ENCODE measurements at places on chromosomes 4 and X.

GRCh38 chr4:20445933-20446723, 194.4 kb downstream of the SLIT2 start:
- no peak for DNase-seq

GRCh38 chrX:73765776-73766430, 202.9 kb downstream of the CHIC1 start:
- DNase-seq, result no peak

DNA sequence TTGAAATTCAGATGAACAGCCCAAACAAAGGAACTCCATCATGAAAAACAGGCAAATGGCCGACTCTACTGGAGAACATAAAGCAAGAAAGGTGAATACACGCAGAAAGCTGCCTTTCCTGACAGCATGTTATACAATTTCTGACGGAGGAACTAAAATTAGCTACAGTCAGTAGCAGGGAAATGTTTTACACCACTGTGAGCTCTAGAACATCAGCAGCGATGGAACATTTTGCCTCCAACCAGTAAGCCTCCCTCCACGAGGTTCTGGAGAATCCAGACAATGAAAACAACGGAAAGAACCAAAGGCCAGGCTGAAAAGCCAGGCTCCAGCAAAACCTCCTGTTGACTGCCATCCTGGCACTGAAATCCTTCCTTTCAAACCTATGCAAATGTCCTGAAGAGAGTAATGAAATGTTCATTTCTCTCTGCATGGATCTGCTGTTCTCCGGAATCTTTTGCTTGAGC, 78.9 kb downstream of the IRF2 start:
- no peak for DNase-seq

- no peak for DNase-seq
Measured at GRCh38 chr4:173405840-173406606, 7.1 kb upstream of the SCRG1 start.

- DNase-seq, result no peak
Measured at GRCh38 chrX:131521824-131522223, 22.1 kb upstream of the OR13H1 start.

GRCh38 chrX:72367516-72367915, 61.8 kb upstream of the CITED1 start:
- DNase-seq, result no peak

DNA sequence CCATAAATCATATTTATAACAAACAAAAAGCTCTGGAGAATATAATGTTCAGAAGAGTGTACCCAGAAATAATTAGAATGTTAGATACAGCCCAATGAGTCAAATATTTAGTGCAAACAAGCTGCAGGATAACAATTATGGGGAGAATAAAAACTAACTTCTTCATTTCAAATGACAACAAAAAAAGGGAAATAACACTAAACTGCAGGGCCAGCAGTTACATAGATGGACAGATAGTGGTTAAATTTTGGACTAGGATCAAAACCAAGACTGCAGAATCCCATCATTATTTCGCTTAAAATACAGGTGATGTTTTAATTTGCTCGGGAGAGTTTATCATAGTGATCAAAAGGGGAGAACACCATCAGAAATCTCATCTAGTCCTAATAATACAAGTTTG, 617 bp upstream of the GPR34 start:
- DNase-seq, result no peak

DNA sequence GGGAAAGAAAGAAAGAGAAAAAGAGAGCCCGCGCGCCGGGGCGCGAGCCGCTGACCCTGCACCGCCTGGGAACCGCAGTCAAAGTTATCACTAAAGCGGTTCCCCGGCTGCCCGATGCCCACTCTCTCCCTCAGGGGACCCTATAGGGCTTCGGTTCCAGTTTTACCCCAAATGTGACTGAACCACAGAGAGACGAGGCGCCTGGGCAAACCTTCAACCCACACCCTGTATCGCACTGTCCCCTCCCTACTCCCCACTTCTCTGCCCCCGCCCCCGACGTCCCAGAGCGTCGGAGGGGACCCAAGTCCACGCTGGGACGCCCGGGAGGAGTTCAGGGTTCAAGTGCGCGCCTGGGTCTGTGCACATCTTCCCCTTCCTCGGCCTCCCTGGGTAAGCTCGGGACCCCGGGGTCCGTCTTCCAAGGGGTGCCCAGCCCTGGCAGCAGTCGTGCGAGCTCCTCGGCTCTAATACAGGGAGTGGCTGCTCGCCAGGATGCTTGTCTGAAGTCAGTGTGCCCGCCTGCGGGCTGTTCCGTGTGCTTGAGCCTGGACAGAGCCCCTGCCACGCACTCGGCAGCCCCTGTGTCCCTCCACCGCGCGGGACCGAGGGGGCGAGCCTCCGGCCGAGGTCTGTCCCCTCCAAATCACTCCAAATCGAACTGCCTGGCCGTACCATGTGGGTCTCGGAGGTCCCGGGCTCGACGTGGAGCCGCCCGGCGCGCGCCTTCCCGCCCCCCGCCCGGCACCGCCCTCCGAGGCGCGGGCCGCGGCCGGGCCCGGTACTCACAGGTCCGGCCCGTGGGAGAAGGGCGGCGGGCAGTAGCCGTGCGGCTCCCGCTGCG, 960 bp downstream of the TRPC3 start:
- no peak for DNase-seq

DNA sequence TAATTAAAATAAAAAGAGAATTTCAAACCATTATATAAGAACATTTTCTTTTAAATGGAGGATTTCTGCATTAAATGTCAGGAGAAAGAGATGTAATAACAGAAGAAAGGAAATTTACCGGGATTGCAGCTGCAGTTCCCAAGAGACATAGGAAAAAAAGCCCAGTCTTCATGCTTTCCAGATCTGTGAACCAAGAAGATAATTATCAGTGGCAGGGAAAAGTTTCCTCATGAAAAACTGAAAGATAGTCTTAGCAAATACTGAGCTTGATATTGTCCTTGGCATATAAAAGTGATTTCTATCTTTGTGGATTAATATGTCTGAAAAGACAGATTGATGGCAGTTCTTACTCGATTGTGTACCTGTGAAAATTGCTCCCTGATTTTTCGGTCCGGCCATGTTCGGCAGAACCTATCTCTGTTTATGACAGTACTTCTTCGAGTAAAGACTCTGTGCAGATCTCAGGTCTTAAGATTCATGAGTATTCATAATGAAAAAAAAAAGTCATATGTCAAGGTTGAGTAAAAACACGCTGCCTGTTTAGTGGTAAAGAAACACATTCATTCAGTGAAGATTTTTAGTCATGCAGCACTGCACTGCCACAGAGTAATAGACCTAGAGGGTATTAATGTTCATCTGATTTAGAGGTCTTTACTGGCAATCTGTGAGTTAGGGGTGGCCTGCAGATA, 29.6 kb downstream of the SPARCL1 start:
- DNase-seq, result no peak

DNA sequence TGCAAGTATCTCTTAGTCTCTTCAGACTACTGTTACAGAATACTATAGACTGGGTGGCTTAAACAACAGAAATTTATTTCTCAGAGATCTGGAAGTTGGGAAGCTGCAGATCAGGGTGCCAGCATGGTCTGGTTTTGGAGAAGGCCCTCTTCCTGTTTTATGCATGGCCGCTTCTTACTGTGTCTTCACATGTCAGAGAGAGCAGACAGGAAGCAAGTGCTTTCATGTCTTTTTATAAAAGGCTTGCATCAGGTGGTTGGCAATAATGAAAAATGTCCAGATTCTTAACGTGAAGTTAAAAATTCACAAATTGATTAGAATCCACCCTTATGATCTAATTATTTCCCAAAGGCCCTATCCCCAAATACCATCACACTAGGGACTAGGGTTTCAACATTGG, 284.9 kb downstream of the RPA4 start:
- DNase-seq, result no peak

DNA sequence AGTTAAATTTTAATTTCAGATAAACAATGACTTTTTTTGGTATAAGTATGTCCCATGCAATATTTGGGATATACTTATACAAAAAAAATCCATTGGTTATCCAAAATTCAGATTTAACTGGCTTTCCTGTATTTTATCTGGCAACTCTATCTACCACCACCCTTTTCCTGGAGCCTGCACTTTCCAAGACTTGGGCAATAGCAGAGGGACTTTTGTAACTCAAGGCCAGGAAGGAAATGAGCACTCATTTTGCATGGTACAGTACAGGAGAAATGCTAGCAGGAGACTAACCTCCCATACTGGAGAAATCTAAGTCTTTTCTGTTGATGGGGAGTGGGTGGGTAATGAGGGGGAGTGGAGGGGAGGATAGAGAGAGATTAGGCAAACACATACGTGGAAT, 37.7 kb upstream of the PLAC1 start:
- DNase-seq, result no peak

DNA sequence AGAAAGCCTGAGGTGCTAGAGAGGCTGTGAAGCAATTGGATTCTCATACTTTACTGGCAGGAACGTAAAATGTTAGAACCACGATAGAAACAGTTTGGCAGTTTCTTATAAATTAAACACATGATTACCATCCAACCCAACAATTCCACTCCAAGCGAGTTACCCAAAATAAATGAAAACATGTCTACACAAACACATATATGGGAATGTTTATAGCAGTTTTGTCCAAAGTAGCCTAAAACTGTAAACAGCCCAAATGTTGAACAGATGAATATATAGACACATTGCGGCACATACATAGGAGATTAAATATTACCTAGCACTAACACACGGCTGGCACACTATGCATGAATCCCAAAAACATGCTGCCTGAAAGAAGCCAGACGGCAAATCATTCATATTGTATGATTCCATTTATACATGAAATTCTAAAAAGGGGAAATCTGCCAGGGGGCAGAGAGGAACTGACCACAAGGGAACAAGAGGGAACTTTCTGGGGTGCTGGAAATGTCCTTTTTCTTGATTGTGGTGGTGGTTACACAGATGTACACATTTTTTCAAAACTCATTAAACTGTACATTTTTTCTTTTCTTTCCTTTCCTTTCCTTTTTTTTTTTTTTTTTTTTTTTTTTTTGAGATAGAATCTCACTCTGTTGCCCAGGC, 50.4 kb upstream of the SLC25A4 start:
- DNase-seq, result no peak

DNA sequence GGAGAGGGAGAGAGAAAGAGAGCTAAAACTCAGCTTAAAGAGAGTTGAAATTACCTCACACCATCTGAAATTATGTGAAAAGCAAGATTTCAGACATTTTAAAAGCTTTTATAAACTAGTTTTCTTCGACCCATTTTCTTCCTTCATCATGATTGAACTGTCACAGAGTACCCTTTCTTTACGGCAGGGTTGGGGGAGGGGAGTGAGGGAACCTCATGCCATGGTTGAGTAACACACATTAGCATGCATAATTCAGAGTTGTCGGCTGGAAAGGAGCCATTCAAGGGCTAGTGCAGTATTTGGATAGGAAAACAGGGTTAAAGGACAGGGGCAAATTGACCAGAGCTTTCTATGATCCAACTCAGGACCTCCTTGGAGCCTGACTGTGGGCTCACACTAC, 46.2 kb downstream of the PCDH19 start:
- DNase-seq, result no peak

GRCh38 chrX:119763836-119764387, 5.5 kb downstream of the SOWAHD start:
- no peak for DNase-seq

DNA sequence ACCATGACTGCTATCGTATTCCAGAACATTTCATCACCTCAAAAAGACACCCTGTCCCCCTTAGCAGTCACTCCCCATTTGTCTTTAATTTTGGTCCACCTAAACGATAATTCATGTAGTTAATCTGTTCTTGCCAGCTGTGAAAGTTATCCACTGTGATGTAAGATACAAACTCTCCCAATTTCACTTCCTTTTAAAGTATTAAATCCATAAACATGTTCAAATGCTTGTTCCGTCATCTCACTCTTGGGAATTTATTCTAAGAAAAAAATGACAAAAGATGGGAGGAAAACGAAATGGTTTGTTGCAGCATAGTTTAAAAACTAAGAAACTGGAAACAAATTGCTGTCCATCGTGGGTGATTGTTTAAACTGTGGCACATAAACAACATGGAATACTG, 53.7 kb upstream of the IRF2 start:
- DNase-seq, result no peak

DNA sequence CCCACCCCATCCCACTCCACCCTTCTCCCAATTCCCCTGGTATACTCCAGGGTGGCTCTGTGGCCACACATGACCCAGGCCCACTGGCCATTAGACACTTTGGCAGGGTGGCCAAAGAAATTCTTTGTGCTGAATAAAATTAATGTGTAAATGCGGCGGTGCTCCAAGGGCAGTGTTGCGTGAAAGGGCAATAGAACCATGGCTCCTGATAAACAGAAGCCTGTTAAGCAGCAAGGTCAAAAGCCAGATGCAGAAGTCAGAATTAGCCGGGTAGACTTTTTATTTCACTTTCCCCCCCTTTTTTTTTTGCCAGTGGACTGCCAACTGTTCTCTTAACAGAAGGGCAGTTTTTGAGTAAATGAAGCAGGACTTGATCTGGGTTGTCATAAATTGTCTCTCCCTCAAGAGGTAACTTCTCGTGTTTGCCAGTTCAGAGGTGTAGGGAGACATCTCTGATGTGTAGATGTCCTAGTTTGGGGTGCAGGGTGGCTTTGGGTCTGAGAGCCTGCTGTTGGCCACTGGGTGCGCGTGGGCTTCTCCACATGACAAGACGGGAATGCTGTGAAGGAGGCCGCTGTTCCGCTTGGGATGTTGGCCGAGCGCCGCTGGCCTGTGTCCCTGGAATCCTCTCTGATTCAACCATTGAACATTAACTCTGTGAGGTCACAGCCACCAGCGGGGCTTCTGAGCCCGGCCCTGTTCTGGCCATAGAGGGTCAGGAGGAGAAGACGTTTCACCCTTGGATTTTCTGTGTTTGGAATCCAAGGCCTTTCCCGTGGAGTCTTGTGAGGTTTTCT, 139.5 kb downstream of the TBL1X start:
- DNase-seq, result no peak

DNA sequence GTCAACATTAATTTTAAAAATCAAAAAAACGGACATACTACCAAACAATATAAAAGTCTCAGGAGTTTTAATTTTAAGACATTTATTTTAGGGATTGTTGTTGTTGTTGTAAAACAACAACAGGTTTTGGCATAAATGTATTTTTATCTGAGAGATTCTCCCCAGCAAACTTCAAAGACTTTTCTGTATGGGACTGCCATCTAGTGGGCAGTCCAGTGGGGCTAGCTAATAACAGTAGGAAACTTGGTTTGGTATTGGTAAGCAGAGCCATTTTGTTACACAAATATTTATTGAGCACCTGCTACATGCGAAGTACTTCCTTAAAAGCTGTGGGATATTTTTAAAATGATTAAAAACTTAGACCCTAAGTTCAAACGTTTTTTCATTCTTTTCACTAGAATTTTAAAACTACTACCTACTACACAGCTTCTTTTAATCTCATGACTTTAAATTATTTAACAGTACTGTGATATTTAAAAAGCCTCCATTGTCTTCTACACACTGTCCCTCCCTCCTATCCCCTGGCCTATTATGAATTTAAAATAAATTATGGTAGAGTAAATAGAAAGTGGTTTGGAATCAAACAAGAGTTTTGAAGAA, 1028.4 kb upstream of the INTU start:
- DNase-seq, result no peak

GRCh38 chr4:7514789-7515188, 80.1 kb upstream of the PSAPL1 start:
- DNase-seq, result no peak

GRCh38 chr4:8336412-8337075, 67.0 kb downstream of the HTRA3 start:
- no peak for DNase-seq
